ENCODE measurements at places on chromosomes 16 and 17.
A peak's percentile ranks its signal among the peaks of the same experiment; 100 is the strongest.

- peak; percentile 24 for DNase-seq
Observed at GRCh38 chr17:43634591-43635125, 27.1 kb downstream of the MEOX1 start.

GRCh38 chr17:80092959-80093358, 8.4 kb upstream of the GAA start:
- DNase-seq, result no peak

- peak; percentile 85 for DNase-seq
Observed at GRCh38 chr17:8125154-8125946, 1.4 kb upstream of the HES7 start.

DNA sequence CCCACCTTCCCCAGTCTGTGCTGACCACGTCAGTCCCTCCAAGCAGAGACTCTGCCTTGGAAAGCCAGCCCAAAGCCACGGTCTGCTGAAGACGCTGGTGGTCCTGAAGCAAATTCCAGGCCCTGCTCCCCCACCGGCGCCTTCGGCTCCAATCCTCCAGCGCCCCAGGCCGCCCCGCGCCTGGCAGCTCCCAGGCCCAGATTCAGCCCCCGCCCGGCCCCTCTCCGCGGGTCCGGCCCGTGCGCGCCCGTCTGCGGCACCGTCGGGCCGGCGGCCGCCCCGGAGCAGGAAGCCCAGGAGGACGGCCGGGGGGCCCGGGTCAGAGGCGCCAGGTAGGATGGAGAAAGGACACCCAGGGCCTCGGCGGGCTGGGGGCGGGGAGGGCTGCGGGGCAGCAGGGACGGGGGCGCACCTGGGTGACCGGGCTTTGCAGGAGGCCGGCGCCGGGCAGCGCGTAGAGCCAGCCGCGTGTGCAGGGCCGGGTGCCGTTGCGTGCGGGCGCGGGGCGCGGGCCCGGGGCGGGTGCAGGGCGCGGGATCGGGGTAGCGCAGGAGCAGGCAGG, 594 bp upstream of the SLC22A31 start:
- DNase-seq, result no peak

- no peak for DNase-seq
Observed at GRCh38 chr16:68166264-68166663, 69.7 kb downstream of the ESRP2 start.

DNA sequence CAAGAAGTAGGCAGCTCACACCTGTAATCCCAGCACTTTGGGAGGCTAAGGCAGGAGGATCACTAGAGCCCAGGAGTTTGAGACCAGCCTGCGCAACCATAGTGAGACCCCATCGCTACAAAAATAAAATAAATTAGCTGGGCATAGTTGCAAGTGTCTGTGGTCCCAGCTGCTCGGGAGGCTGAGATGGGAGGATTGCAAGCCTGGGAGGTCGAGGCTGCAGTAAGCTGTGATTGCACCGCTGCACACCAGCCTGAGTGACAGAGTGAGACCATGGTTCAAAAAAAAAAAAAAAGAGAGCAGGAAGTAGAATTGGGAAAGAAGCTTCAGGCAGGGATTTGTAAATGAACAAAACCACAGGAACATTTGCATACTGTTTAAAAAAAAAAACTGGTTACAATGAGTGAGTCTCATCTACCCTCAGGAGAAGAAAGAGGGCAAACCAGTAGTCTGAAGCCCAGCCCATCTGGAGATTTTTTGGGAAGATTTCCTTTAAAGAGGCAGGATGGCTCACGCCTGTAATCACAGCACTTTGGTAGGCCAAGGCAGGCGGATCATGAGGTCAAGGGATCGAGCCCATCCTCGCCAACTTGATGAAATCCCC, 7.9 kb downstream of the MPV17L start:
- peak; percentile 62 for DNase-seq

Measured in lower leg skin (tissue), 4 donors.